ENCODE measurements at places on chromosomes 16 and 17.

DNA sequence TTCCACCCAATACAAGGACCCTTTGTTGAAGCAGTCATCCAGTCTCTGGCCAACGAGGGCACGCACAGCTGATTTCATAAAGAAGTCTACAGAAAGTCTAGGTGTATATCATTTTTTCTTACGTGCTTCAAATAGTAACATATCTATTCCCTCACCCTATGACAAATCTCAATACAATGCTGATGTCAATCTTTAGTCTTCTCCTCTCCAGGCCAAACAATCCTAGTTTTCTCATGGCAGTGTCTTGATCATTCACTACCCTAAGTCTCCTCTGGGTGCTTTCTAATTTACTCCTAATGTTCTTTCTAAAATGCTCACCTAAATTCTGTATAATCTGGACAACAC, 92.6 kb downstream of the CACNG1 start:
- no peak for DNase-seq

- DNase-seq, result no peak
Observed at GRCh38 chr17:61904094-61904710, 23.6 kb downstream of the INTS2 start.

DNA sequence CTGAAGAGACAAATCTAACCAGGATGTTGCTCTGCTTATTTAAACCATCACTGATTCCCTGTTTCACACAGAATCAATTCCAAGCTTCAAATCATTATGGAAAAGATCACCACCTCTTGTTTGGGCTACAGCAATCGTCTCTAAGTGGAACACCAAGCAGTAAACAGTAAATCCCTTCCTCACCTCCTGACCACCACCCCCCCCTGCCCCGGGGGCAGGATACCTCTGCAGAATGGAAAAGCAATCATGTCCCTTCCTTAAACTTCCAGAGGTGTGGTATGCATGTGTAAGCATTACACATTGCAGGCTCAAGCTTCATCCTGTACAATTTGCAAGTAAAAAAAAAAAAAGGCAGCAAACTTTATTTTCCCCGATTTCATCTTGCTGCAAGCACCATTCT, 373.8 kb downstream of the NPIPA8 start:
- no peak for DNase-seq

- no peak for DNase-seq
Observed at GRCh38 chr17:36675786-36676185, 74.4 kb downstream of the MRM1 start.

GRCh38 chr17:17314501-17315071, 11.4 kb downstream of the NT5M start:
- DNase-seq, result no peak

DNA sequence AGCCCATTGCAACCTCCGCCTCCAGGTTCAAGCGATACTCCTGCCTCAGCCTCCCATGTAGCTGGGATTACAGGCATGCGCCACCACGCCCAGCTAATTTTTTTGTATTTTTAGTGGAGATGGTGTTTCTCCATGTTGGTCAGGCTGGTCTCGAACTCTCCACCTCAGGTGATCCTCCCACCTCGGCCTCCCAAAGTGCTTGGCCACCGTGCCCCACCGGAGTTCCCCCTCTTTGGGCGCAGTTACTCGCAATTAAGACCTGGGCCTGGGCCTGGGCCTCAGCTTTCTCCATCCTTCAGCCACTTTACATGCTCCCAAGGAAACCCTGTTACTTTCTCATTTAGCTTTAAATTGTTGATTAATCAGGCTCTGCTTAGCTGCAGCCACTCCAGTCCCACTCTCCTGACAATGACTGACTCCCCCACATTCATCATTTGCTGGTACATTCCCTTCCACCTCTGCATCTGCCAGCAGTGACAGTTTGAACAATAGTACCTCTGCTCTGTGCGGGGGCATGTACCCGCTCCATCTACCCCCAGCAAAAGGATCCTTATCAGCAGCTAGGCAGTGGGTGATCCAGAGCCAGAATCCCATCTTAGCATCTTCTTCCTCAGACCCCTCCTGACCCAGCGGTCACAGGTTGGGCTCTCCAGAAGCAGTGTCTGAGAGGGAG, 47.2 kb upstream of the SLC47A1 start:
- no peak for DNase-seq

GRCh38 chr17:41691031-41691777, 2.5 kb downstream of the EIF1 start:
- peak; percentile 16 for DNase-seq

DNA sequence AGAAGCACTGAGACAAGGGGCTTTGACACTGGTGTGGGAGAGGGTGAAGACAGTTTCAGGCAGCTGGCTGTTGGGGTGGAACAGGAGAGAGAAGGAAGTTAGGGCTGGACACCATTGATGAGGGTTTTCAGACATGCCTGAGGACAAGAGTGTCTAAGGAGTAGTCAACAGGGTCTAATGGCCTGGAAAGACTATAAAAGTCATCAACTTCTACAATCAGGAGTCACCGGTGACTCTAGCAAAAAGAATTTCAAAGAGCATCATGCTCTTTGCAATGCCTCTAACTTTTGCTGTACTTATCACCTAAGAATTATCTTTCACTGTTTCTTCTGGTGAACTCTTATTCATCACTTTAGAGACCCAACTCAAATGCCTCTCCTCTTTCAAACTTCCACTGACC, 213.9 kb downstream of the C16orf78 start:
- no peak for DNase-seq

DNA sequence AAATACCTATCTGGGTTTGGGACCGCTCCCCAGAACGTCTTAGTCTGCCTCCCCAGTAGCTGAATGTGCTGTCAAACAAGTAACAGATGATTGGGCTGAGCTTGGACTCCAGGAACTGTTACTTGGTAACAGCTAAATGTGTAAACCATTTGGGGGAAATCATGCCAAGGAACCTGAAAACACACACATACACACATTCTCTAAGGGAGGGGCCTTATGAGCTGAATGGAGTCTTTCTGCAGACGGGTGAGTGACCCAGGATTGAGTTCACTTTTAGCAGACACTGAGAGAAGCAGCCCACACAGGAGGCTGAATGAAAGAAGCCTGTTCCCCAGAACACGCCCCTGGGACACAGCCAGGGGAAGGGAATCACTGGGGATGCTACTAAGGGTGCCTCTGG, 1.6 kb downstream of the ACLY start:
- peak; percentile 64 for DNase-seq

- DNase-seq, result no peak
Observed at GRCh38 chr16:79571065-79571902, 29.3 kb downstream of the MAF start.

Measured in fibroblast of pulmonary artery (primary cell).